ENCODE measurements at places on chromosomes 16 and 17. TPM values are rescaled to one million over a fixed set of nuclear protein-coding genes. Genes with fewer than 3 reads are reported as not detected.

KRTAP3-1 gene
- total RNA-seq: not detected

ABAT gene
- 25.5 TPM for total RNA-seq

ITGA2B gene
- 0.41 TPM for total RNA-seq

RASD1 gene
- 19.2 TPM for total RNA-seq

HOXB13 gene
- total RNA-seq: 65.4 TPM

TBC1D24 gene
- total RNA-seq: 8.5 TPM

- DNase-seq: no peak
Measured at GRCh38 chr17:38712593-38712992, 7.5 kb downstream of the MLLT6 start.

DNA sequence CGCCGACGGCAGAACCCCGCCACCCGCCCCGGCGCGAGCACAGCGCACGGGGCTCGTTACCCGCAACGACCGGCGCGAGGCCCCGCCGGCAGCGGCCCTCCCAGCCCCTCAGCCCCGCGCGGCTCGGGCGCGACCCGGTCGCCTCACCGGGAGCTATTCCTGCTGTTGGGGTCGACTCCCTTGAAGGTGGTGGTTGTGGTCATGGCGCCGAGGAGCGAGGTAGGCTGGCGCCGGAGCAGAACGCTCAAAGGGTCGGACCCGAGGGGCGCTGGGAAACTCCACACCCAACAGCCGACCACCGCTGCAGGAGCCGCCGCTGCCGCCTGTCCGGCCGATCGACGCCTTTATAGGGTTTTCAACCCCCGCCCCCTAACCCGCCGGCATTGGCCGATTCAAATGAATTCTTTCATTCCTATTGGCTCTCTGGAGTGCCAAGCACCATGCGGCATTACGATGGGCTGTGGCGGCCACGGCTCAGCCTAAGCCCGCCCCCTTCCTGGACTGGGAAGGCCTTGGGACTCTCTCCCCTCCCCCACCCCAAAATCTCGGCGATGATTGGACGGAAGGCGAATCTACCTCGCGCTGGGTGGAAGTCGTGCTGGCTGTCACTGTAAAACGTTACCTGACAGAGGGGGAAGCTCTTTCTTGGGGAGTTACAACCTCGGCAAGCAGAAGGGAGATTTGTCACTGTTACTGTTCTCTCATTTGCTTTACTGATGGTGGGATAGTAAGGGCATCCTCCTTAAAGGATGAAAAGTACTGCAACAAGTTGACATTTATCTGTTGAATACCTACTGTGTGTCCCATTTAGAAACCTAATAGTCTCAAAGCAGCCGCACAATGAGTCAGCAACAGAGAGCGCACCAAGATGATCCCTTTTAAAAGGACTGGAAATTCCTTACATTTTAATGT is at the start of gene JPT1:
TSS of gene JPT1 (minus strand) at position 318 of the 912 bp plus-strand sequence. CDS start at position 203, 115 bp downstream.
- peak; percentile 98 for DNase-seq

DNA sequence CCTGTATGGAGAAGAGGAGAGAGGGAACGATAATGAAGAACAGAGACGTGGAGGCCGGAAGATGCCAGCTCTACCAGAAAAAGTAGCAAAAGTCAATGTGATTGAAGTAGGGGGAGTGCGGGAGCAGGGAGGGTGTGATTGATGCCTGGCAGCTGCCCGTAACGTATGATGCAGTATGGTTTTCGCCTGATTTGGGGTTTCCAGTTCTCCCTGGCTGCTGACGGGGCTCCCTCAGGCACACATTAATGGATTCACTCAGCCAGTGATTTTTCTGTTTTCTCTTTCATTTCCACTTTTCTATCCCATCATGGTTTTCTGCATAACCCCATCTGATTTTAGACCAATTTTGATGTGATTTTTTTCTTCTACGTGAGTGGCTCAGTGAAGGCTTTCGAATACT is 62.1 kb downstream of the PRKCA start:
- no peak for DNase-seq

DNA sequence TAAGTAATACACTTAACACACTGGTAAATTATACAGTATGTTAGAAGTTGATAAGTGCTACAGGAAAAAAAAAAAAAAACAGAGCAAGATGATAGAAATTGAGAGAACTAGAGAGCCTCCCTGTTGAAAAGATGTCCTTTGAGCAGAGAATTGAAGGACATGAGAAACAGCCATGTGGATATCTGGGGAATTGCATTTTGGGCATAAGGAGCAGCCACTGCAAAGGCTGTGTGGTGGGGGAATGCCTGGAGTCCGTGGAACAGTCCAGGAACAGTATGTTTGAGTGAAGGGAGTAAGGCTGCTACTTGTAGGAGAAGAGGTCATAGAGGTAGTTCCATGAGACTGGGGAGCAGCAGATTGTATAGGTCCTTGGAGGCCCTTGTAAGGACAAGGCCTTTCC is 178.4 kb downstream of the FTO start:
- no peak for DNase-seq

DNA sequence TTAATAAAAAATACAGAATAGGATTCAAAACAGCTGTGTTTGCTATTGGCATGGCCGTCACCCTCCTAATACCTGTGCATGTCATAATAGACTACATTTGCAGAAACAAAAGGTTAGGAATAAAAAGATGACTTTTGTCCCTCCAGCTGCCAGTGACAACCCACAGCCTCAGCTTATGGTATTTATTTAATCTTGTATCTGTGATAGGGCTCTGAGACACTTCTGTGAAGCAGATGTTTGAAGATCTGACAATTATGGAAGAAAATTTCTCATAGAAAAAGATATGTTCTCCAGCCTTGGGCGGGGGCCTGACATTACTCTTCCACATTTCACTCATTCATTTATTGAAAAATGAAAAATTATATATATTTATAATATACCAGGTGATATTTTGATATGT is 62.2 kb downstream of the PITPNC1 start:
- no peak for DNase-seq

DNA sequence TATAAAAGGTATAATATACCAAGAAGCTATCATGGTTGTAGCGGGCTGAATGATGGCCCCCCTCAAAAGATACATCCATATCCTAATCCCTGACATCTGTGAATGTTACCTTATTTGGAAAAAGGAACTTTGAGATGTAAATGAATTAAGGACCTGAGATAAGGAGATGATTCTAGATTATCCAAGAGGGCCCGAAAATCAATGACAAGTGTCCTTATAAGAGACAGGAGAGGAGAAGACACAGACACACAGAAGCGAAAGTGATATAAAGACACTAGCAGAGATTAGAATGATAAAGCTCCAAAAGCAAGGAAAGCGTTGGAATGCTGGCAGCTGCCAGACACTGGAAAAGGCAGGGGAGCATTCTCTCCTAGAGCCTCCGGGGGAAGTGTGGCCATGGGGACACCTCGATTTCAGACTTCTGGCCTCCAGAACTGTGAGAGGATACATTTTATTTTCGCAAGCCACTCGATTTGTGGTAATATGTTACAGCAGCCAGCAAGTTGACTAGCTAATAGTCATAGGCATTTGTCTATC is 12.5 kb upstream of the GP1BA start:
- no peak for DNase-seq

DNA sequence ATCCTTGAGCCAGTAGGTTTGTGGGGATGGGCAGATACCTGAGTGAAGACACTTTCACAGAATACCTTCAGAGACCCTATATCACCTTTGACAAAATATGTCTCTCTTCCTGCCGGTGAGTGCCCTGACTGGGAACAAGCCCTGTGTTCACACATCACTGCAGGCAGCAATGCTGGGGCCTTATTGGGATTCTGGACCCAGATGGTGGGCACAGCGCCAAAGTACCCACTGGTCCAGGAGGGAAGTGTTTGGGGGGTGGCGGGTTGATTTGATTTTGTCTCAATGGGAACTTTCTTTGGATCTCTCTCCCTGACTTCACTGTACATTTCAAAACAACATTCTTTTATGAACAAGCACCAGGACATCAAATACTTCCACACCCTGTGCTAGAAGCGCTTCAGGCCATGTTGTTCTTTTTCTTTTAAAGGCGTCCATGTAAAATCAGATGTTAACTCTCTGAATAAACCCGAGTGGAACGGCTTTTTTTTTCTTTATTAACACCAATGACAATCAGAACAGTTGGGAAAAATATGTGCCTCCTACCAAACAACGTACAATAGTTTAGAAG is 62.4 kb upstream of the AKTIP start:
- DNase-seq: no peak

Data from mucosa of descending colon (tissue), 3 donors.